ENCODE measurements at places on chromosomes 1 and 21. TPM values are rescaled to one million over a fixed set of nuclear protein-coding genes. Genes with fewer than 3 reads are reported as not detected.

PADI3 gene
- total RNA-seq: 0.43 TPM

FCAMR gene
- total RNA-seq: 0.24 TPM

ERICH3 gene
- not detected for total RNA-seq

FNDC10 gene
- total RNA-seq: 2.4 TPM

LEMD1 gene
- total RNA-seq: 10.4 TPM

TDRKH gene
- 7.7 TPM for total RNA-seq

TAL1 gene
- total RNA-seq: under 0.01 TPM

ADAMTSL4 gene
- 3.0 TPM for total RNA-seq

MEX3A gene
- total RNA-seq: 6.5 TPM

DNAI4 gene
- total RNA-seq: 7.2 TPM

PLA2G2C gene
- total RNA-seq: not detected

CFAP107 gene
- total RNA-seq: not detected

ZDHHC18 gene
- 7.7 TPM for total RNA-seq

LMX1A gene
- not detected for total RNA-seq

DNASE2B gene
- not detected for total RNA-seq

ZSWIM5 gene
- total RNA-seq: not detected

CYYR1 gene
- 1.1 TPM for total RNA-seq

RXFP4 gene
- not detected for total RNA-seq

FMO1 gene
- 0.64 TPM for total RNA-seq

SLC30A10 gene
- total RNA-seq: not detected

ADAMTS1 gene
- 68.2 TPM for total RNA-seq

UBE2Q1 gene
- total RNA-seq: 17.8 TPM

SCP2 gene
- 88.2 TPM for total RNA-seq

MARK1 gene
- total RNA-seq: 4.1 TPM

CSMD2 gene
- not detected for total RNA-seq

AGO3 gene
- total RNA-seq: 8.4 TPM

ARHGAP30 gene
- total RNA-seq: 0.85 TPM

CCDC181 gene
- total RNA-seq: 0.24 TPM

RPE65 gene
- not detected for total RNA-seq

AKR7A2 gene
- 55.2 TPM for total RNA-seq

ACKR1 gene
- not detected for total RNA-seq

LRRC3 gene
- total RNA-seq: 0.43 TPM

LORICRIN gene
- not detected for total RNA-seq

OR2G6 gene
- total RNA-seq: not detected

S100A7A gene
- not detected for total RNA-seq

PODN gene
- 0.48 TPM for total RNA-seq

C4BPA gene
- total RNA-seq: not detected

TCHH gene
- total RNA-seq: under 0.01 TPM

PDC gene
- total RNA-seq: not detected

EXTL2 gene
- 4.3 TPM for total RNA-seq

LIX1L gene
- total RNA-seq: 5.8 TPM

RNF186 gene
- total RNA-seq: under 0.01 TPM

ELAPOR1 gene
- total RNA-seq: 0.24 TPM

USP48 gene
- 22.4 TPM for total RNA-seq

B3GALT6 gene
- 37.8 TPM for total RNA-seq

C1orf53 gene
- total RNA-seq: 3.2 TPM

MCOLN2 gene
- 1.2 TPM for total RNA-seq

ARHGEF16 gene
- total RNA-seq: 34.1 TPM

FMOD gene
- total RNA-seq: not detected

BNIPL gene
- total RNA-seq: 5.5 TPM

KRTAP8-1 gene
- not detected for total RNA-seq

RPS8 gene
- 2,442 TPM for total RNA-seq

USP24 gene
- 34.7 TPM for total RNA-seq

CFHR5 gene
- total RNA-seq: not detected

PRKAA2 gene
- 3.4 TPM for total RNA-seq

LIN28A gene
- not detected for total RNA-seq

LCE1B gene
- not detected for total RNA-seq

C1orf141 gene
- total RNA-seq: not detected

SHISA4 gene
- total RNA-seq: 10.9 TPM
